Pons (tissue), 1 donor: ENCODE measurements at places on chromosomes 1 and 21.

- no peak for DNase-seq
These were observed 42.6 kb downstream of the PCSK9 start for GRCh38 chr1:55081905-55082296.

- DNase-seq = no peak
These were observed 1153.1 kb upstream of the B3GALT2 start for GRCh38 chr1:194339471-194339870.

GRCh38 chr1:93620172-93620840, 61.3 kb downstream of the BCAR3 start:
- DNase-seq = no peak

DNA sequence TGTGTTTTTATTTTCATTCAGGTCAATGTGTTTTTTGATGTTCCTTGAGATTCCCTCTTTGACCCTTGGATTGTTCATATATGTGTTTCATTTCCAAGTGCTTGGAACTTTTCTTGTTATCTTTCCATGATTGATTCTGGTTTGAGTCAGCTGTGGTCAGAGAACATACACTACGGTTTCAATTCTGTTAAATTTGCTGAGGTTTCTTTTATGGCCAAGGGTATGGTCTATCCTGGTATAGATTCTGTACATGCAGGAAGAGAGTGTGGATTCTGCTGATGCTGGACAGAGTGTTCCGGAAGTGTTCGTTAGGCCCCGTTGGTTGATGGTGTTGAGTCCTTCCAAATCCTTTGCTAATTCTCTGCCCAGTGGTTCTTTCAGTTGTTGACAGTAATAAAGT, 98.5 kb upstream of the COL6A1 start:
- DNase-seq = no peak

GRCh38 chr1:228308085-228308601, 98.5 kb downstream of the TRIM11 start:
- DNase-seq = no peak
